CD4-positive, alpha-beta T cell treated with Interleukin-4 for 4 hours (primary cell): ENCODE measurements at places on chromosomes 7 and 10.
A peak's percentile ranks its signal among the peaks of the same experiment; 100 is the strongest.

GRCh38 chr7:25262586-25262985, 34.3 kb upstream of the NPVF start:
- no peak for DNase-seq

DNA sequence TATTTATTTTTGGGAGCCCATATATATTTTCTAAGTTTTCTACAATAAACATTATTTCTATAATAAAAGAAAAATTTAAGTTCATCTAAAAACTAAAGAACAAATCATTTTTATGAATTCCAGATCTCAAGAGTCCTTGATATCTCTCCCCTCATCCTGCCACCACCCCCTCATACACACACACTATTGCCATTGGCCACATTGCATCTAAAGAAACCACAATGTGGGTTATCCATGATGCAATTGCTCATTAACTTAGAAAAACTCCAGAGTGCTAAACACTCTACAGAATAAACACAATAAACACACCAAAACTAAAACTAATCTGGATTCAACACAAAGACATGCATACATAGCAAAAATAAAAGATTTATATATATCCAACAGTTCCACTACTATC, 37.8 kb downstream of the FAM13C start:
- DNase-seq: no peak

GRCh38 chr10:102835007-102835482, 2.2 kb downstream of the CYP17A1 start:
- peak; percentile 65 for DNase-seq

DNA sequence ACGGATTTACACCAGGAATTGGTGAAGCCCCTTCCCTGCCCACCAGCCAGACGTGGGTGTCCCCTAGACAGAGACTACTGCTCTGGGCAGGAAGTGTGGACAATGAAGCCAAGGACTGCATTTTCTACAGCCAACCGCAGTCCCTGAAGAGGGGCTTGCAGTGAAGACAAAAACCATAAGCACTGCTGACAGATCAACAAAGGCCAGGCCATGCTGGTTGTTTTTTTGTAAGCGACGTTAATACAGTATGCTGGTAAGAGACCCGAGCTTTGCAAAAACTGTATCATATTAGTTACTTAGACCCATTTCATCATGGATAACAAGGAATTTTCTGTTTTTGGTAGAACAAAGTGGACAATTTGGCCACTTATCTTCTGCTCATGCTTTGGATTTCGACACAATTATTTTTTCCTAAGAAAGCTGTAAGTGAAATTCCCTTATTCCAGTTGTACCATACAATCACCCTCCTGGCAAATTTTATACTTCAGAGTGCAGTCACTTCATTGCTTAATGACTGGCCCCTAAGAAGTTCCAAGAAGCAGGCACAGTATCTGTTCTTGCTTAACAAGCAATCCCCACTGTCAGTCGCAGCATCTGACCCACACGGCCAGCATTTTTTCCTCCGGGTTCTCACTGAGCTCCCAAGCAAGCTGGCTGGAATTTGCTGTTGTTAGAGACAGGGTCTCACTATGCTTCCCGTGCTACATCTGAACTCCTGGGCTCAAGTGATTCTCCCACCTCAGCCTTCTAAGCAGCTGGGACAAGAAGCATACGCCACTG, 163.5 kb downstream of the PARD3 start:
- DNase-seq: no peak

DNA sequence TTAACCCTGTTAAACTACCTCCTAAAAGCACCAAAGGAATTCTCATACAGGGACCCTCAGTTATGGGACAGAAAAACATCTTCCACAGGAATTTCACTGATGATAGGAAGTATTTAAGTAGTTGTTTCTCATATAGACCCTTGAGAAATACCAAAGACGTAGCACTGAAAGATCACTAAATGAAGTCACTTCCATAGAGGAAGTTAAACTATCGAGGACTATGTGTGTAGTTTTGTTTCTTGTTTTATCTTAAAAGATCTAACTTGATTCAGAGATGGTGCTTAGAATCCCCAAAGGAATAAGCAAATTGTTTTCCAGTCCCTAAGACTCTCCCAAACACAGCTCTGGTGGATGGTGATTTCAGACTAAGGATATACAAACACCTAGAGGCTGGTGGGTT, 94.8 kb upstream of the AFAP1L2 start:
- DNase-seq: no peak

DNA sequence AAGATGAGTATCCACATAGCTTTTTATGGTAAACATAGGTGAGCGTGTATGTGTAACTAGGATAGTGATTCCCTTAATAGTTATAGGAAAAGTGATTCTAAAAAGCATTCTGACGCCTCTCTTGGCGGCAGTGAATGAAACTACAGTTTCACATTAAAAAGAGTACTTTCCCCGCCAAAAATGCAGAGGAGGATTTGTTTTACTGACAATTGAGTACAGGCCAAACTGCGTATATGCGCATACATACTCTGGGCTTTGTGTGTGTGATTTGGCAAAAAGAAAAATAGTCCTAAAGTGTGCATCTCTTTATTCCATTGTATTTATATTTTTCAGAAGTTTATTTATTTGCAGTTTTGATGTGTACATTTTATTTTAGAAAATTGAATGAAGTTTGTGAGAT, 10.3 kb downstream of the CUL1 start:
- DNase-seq: no peak

DNA sequence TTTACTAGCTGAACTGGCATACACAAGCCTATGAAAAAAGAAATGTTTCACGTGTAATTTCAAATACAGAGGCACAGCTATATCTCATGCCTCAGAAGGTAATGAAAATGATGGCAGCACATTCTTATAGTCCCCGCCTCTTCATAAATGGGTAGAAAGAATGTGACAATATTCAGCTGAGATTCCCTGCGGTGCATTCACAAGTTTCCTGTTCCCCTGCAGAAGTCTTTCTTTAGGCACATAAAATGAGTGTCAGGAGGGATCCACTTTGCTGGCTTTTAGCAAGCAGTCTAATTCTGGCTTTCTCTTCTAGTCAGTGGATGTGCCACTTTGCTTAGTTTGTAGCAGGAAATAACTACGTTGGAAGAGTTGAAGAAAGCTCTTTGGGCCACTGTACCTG, 56.1 kb downstream of the DGKB start:
- DNase-seq: no peak

DNA sequence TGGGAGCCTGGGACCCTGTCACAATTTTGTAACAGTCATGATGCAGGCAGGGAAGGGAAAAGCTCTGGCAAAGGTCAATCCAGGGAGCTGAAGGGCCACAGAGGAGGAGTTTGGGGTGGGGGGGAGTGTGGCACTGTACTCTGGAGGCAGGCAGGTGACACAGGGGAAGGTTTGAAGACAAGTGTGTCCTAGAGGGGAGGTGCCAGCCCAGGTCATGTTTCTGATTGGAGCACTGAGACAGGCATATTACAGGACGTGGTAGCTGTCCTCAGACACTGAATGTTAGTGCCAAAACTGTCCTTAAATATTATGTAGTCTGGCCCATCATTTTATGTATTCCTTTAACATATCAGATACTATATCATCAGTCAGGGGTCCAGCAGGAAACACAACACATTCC, 75.6 kb upstream of the LRRC4 start:
- DNase-seq: no peak

- DNase-seq: no peak
Measured at GRCh38 chr7:106019470-106019820, 56.4 kb downstream of the CDHR3 start.

DNA sequence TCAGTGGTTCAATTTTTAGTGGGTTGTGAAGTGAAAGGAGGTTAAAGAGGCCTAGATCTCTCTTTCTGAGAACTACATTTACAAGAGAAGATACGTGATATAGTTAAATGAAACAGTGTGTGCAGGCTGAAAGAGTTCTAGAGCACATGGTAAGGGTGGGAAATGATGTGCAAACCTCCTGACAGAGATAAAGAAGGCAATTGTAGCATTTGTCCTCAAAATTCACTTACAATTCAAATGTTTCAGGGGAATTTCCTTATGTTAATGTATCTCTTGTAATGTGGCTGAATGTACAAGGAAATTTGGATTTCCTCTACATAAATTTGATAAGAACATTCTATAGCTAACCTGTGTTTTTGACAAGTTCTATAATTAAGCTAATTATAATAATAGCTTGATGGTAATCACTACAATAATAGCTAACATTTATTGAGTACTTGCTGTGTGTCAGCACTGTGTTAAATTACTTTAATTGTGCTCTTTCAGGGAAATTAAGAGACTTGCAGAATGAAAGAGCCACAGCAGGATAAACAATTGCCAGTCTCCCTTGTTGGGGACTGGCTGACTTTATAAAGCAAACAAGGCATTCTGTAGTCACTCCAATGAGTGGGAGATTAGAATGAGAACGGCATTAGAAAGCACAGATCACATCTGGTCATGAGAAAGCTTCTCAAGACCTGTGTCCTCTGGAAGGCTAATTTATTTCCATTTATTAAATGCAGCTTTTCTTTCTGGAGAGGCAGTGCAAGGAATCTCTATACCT, 139.7 kb upstream of the TMEM72 start:
- DNase-seq: no peak

GRCh38 chr10:133400624-133401424, 6.9 kb downstream of the MTG1 start:
- peak; percentile 11 for DNase-seq

DNA sequence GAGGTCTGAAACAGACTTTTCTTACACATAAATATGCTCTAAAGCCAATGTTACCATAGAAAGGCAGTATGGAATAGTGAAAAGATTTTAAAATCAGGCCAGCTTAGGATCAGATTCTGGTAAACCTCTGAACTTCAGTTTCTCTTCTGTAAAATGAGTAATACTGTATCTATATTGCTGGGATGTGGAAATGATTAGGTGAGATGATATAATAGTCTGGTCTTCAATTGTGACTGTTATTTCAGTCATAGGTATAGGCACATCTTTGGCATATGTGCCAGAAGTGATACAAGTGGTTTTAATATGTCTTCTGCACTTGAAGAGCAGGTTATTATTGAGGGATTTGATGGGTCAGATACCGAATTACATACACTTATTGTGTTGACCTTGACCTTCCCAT, 7.2 kb downstream of the ZNF277 start:
- DNase-seq: no peak

GRCh38 chr7:52071744-52072143, 755.1 kb upstream of the COBL start:
- no peak for DNase-seq

- no peak for DNase-seq
Measured at GRCh38 chr7:139681463-139681755, 96.4 kb downstream of the HIPK2 start.

DNA sequence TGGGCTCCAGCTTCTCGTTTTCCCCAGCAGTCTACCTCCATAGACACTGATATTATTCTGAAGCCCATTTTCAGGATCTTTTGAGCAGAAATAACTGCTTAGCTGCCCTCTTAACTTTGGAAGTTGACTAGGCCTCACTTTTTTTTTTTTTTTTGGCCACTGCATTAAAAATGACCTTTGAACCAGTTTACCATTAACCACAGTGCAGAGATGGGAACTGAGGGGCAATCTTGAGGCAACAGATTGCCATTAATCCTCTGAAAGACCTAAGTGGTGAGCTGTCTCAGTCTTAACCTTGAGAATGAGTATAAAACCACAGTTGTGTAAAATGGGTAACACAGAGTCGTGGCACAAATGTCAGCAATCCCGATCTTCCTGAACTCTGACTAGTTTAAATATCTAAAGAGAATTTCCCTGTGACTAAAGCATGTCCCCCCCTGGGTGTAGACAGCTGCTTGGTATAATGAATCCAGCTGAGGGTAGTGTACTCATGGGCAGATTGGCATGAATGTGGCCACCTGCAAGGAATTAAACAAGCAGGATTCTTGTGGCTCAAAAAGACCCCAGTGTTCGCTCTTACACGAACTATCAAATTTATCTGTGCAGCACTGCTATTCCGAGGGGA, 46.1 kb upstream of the FMC1 start:
- DNase-seq: no peak

- DNase-seq: no peak
Measured at GRCh38 chr10:6395606-6396005, 184.5 kb downstream of the PRKCQ start.

GRCh38 chr7:4747746-4748145, 27.7 kb upstream of the AP5Z1 start:
- DNase-seq: no peak

DNA sequence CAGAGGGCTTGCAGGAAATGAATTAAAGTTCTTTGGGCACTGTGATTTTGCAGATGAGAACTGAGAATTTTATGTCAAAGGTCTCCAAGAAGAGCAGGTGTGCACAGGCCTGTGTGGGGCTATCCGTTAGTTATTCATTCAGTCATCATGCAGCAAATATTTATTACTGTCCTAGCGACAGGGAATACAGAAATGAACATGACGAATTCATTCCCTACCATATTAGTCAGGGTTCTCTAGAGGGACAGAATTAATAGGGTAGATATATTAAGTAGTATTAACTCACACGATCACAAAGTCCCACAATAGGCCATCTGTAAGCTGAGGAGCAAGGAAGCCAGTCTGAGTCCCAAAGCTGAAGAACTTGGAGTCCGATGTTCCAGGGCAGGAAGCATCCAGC, 2.9 kb upstream of the MMP21 start:
- no peak for DNase-seq

GRCh38 chr7:145147865-145148264, 312.0 kb upstream of the TPK1 start:
- DNase-seq: no peak

DNA sequence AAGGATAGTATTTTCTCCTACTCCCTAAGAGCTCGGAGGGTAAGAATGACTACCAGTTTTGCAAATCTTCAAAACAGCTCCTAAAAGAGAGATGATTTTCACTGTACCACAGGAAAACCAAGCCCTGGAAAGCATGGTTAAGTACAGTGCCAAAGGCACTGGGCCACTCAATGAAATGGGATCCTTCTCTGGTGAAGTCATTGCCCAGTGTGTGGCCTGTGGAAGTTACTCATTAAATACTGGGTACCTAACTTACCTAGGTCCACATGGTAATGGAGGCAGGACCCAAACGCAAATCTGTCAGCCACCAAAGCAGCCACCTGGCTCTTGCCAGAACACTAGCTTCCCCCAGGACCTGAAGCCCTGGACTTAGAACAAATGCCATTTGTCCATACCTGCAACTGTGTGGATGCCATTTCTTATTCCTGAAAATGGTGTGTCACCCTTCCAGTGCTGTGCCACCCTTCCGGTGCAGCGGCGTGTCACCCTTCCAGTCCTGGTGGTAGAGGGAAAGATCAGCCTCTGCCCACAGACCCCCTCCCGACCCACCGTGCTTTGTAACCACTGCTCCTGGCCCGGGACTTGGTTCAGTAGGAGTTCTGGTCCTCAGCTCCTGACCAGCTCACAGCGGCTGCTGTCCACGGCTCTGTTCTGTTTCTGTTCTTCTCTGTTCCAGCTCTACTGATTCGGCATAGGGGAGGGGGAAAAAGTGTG, 659.2 kb downstream of the SDK1 start:
- DNase-seq: no peak

GRCh38 chr10:133161486-133162109, 1.6 kb downstream of the KNDC1 start:
- DNase-seq: no peak

GRCh38 chr7:4871930-4872675, 10.3 kb upstream of the PAPOLB start:
- no peak for DNase-seq

- peak; percentile 18 for DNase-seq
Measured at GRCh38 chr7:43697690-43698089, 31.6 kb downstream of the COA1 start.
